ENCODE measurements at places on chromosomes 7 and 10.

GRCh38 chr10:7397049-7398035 is 13.5 kb downstream of the SFMBT2 start:
- DNase-seq: no peak

DNA sequence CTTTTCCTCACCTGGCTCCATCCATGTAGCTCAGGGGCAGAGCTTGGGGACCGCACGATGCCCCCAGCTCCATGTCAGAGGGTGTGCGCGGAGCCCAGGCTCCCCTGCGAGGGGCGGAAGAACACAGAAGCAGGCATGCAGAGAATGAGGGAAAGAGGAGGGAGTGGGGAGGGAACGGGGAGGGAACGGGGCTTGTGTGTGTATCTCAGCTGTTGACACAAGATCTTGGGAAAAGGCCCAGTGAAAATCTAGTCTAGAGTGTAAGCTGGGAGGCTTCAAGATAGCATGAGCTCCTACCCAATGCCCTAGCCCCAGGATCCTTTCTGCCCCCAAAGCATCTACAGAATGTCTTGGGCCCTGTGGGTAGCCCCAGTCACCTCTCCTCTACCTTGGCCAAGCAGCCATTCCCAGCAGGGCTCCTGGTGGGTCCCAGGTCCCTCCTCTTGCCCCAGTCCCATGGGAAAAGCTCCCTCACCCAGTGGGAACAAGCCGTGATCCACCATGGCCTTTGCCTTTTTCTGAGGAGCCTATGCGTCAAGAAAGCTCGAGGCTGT is 25.1 kb upstream of the NDST2 start:
- DNase-seq: no peak

- DNase-seq: no peak
These were observed 44.4 kb upstream of the JCAD start for GRCh38 chr10:30103595-30104320.

DNA sequence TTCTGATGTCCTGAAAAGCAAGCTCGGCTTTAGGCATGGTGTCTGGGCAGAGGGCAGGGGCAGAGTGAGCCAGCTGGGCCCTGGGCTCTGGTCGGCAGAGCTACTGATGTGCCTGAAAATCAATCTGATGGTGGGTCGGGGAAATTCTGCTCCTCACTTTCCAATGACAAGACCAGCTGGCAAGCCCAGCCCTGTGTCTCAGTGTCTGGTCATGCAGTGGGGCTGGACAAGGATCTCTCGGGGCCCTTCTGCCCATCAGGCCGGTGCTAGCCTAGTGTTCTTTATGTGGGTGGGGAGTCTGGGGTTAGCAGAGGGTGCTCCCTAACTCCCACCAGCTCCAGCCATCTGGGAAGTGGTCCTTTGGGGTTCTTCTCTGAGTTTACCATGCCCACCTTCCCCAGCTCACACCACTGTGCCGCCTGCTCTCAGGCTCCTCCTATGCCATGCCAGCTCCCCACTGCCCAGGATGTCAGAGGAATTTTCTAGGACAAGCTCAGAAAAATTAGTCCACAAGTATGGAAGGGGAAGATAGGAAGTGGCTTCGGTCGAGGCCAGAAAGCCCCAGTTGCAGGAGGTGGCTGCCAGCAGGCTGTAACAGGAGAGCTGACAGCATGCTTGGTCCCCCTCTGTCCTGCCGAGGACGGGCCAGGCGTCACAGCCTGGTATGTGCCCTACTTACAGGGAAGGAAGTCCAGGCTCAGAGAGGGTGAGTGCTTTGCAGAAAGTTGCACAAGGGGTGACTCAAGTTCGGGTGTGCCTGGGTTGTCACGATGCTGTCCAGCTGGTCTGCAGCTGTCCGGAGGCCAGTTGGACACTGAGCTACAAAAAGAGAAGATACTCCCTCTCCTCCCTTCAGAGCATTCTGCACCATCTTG is 135.2 kb downstream of the ADCY1 start:
- no peak for DNase-seq

DNA sequence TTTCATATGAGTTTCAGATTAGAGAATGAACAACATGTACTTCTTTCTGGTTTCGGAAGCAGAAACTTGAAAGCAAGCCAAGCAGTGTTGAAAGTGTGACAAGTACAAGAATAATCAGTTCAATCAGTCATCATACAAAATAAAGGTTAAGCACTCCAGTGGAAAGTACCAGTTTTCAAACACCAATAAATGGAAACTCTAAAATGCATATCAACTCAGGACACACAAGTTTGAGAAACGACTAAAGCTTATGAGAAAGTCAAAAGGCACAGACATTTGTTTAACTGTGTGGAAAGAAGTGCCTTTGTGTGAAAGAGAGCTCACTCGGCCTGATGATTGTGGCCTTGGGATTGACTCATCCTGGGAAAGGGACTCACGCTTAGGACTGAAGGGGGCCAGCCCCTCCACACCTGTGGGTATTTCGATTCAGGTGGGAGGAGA is 60.6 kb upstream of the AKR1C1 start:
- no peak for DNase-seq

DNA sequence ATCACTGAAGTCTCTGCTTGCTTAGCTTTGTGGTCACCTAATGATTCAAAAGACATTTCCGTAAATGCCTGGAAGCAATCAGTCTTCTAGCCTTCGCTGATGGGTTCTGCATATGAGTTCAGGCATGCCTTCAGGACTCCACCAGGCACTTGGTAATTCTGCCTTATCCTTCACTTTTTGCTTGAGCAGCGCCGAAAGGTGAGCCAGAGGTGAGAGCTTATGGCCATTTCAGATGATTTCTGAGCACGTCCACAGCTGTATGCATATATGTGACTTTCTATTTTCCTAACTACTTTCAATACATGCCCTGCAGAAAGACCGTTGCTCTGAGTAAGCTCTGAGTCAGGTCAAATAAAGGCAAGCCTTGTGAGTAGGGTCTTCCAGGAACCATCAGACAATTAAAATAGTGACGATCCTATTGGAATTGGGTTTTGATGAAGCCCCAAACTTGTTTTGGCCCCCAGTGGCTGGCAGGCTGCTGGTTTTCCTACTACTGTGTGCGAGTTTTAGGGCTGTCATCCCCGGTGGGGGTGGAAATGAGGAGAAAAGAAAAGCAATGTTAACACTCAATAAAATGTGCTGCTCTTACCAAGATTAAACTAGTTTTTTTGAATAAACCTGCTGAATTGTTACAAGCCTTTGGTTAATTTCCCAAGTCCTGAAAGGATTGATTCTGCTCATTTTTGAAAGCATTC is 154.4 kb upstream of the AKR1E2 start:
- no peak for DNase-seq

DNA sequence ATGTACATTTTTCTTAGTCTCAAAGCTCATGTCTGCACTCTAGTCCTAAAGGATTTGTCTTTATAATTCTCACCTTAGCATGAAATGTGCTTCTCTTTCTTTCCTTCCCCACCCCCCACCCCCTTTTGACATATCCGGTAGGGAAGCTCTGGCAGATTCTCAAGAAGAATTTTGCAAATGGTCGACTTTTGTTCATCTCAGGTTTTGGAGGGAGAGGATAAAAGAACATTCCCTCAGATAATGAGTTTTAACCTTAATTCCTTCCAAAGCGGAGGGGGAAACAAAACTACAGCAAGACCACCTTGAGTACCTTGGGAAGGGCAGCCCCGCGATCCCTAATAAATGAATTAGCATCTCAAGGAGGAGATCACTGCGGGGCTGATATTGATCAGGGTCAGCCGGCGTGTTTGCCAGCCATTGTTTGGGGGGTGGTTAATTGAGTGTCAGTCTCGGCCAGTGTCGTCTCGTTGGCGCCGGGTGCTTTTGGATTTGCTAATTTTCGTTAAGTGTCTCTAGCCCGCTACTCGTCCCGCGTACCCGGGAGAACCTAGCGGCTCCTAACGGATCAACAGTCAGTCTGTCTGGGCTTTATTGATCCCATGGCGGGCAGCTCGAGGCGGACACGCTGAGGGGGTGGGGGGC is 874 bp upstream of the BAMBI start:
- no peak for DNase-seq

DNA sequence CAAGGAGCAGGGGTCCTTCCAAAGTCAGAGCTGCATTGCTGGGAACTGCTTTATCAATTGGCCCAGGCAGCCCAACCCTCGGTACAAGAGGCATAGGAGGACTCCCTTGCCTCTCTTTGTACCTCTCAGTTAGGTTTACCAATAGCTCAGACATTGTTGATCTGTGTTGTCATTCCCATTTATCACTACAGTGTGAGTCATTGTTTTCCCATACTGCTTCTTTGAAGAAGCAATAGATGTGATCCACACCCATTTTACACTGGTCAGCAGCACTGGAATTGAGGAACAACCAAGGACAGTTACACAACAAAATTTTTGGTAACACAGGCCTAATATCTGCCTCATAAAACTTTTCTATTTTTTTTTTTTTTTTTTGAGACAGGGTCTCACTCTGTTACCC is 307.2 kb downstream of the SNX13 start:
- no peak for DNase-seq

GRCh38 chr10:29618341-29619171 is 16.2 kb downstream of the SVIL start:
- no peak for DNase-seq

DNA sequence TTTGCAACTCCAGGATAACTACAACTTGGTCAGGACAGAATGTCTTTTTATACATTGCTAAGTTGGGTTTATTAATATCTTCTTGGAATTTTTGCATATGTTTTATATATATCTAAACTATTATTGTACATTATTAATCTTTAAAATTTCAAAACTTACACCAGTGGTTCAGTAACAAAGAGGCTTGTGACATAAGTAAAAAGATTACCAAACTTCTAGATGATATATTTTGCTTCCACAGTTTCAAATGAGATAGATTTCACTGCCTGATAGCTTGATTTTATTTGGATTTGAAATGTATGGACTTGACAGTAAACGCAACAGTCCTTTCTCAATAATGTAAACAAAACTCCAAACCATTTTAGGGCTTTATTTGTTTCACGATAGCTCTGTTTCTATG is 701.2 kb upstream of the IGFBP3 start:
- DNase-seq: no peak

DNA sequence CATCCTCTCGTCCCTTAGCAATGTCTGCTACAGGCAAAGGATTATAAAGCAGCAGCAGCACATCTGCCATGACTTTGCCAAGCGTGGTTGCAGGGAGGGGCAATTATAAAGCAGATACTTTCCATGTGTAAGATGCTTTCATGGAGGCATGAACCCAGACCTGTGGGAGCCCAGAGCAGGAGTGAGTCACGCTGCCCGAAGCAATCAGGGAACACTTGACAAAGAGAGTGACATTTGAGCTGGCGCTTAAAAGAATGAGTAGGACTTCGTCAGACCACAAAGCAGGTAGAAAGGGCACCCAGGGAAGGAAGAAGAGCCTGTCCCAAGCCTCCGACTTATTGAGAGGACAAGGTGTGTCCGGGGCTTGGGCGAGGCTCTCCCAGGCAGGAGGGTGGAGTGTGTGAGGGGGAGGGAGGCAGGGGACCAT is 147.2 kb downstream of the MYOF start:
- no peak for DNase-seq
